ENCODE measurements at places on chromosomes 5 and 9.

GRCh38 chr9:112112941-112113681, 62.0 kb downstream of the SUSD1 start:
- DNase-seq: no peak

GRCh38 chr5:136202469-136203205, 9.7 kb upstream of the SMIM32 start:
- DNase-seq: no peak

DNA sequence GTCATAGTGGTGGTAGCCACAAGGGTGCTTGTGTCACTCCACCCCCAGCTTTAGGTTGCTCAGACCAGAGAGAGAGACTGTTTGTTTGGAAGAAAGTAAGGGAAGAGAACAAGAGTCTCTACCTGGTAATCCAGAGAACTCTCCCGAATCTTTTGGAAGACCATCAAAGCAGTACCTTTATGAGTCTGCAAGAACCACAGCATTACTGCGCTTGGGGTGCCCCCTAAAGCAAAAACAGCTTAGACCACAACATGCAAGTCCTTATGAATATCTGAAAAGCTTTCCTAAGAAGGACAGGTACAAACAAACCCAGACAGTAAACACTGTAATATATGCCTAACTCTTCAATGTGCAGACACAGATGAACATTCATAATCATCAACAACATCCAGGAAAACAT, 1398.6 kb upstream of the C9orf72 start:
- DNase-seq: no peak

DNA sequence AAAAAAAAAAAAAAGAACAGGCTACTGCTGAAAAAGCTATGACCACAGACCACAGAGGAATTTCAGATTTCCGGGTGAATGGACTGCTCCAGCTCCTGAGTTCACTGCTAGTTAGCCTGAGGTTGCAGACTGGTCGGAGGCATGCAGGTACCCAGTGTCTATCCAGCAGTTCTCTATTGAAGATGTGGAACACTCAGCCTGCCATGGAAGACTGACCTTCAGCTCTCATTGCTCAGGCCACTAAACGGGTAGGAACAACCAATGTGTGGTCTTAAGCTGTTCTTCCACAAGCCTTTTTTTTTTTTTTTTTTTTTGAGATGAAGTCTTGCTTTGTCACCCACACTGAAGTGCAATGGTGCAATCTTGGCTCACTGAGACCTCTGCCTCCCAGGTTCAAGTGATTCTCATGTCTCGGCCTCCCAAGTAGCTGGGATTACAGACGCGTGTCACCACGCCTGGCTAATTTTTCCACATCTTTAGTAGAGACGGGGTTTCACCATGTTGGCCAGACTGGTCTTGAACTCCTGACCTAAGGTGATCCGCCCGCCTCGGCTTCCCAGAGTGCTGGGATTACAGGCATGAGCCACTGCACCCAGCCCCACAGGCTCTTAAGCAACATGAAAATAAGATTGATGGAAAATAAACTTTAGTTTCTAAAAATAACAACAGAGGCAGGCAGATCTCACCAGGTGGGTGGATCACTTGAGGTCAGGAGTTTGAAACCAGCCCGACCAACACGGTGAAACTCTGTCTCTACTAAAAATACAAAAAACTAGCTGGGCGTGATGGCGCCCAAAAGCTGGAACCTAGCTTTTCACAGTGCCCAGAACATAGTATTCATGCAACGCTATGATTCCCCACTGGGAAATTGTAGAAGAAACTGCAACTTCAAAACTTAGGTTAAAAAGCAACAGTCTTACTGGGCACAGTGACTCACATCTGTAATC, 20.0 kb upstream of the NPM1 start:
- DNase-seq: no peak

DNA sequence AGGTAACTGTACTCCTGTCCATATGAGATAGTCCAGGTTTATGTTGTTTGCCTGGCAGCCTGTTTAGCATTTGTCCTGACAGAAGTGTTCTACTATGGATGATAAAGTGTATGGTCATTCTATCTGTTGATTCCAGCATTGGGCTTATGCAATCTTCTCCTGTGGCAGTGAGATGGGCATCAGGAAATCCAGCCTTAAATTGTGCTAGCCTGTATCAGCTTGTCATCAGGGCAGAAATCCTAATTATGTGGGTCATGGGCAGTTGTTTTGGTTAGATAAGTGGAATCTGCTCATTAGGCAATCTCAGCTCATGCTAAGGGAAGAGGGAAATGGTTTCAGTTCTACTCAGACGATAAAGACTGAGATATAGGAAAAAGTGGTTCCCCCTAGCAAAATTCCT, 247.4 kb upstream of the CHD1 start:
- no peak for DNase-seq

DNA sequence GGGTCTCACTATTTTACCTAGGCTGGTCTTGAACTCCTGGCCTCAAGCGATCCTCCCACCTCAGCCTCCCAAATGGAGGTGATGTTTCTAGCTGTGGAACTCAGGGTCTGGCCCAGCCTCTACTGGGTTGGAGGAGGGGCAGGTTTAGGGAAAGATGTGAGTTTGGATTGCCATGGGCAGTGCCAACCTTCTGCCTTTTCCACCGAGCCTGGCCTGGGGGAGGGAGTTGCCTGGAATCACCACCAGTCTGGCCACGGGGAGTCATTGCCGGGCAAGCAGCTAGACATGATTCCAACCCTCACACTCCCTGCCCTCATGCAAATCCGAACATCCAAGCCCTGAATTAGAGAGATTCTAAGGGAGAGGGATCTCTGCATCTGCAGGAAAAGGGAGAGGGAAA, 21.0 kb upstream of the VDAC1 start:
- DNase-seq: no peak

DNA sequence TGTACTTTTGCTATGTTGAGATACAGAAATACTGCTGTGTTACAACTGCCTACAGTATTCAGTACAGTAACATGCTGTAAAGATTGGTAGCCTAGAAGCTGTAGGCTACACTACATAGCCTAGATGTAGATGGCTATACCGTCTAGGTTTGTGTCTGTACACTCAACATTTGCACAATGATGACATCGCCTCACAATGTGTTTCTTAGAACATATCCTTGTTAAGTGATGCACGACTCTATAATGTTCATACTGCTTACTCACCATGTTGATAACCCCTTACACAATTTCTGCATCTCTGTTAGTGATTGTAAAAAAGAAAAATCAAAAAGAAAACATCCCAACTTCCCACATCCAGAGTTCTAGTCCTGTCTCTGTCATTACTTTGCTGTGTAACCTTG, 450.0 kb downstream of the CCDC171 start:
- no peak for DNase-seq

- DNase-seq: no peak
These were observed 177.0 kb upstream of the MVB12B start for GRCh38 chr9:126149661-126150060.

GRCh38 chr9:129720181-129720864, 32.5 kb downstream of the PTGES start:
- DNase-seq: no peak

DNA sequence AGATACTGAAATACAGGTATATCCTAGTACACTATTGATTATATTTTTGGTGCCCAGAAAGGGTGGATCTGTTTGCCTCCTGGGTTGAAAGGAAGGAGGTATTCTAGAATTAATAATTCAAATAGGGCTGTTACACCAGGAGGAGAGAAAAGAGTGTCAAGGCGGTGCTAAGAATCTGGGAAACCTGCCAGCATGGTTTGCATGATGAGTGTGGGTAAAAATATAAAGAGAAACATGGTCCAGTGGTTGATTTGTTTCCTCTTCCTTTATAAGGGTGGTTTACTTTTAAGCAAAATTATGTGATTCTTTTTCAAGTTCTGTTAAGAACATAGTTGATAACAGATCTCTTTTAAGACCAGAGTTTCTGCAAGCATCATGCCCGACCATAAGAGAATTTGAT, 69.4 kb upstream of the NFIB start:
- no peak for DNase-seq

DNA sequence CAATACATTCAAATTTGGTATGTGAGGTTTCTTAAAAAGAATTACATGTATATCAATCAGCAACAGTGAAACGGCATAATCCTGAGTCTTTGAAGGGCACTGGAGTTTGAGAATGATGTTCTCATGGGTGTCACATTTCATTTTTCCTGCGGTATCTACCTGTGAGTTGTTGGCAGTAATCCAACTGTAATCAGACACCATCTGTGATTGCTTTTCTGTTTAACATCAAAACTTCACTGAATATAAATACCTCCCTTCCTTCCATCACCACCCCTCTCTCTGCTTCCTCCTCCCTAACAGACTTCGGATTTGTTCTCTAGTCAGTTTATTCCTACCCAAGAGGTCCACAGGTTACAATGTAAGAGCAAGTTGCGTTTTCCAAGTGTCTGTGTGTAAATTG, 275.2 kb upstream of the PCSK5 start:
- no peak for DNase-seq

DNA sequence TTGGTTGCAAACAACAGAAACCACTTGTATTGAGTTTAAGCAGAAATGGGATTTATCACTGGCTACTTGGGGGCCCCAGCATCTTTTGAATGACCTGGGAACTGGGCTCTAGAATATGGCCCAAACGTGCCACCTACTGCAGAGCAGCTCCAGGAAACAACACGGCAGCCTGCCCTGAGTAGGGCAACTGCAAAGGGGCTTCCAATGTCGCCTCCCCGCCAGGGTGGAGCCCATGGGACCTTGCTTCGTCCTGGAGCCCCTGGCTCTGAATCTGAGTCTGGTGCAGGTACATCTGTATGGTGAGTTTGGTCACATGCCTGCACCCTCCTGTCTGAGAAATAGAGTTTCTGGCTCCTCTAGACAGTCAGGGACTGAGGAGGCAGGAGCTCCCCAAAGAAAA, 38.6 kb downstream of the BOD1 start:
- DNase-seq: no peak

GRCh38 chr9:127159325-127159801, 36.9 kb upstream of the ANGPTL2 start:
- no peak for DNase-seq

GRCh38 chr5:62059960-62060359, 246.0 kb upstream of the KIF2A start:
- DNase-seq: no peak

DNA sequence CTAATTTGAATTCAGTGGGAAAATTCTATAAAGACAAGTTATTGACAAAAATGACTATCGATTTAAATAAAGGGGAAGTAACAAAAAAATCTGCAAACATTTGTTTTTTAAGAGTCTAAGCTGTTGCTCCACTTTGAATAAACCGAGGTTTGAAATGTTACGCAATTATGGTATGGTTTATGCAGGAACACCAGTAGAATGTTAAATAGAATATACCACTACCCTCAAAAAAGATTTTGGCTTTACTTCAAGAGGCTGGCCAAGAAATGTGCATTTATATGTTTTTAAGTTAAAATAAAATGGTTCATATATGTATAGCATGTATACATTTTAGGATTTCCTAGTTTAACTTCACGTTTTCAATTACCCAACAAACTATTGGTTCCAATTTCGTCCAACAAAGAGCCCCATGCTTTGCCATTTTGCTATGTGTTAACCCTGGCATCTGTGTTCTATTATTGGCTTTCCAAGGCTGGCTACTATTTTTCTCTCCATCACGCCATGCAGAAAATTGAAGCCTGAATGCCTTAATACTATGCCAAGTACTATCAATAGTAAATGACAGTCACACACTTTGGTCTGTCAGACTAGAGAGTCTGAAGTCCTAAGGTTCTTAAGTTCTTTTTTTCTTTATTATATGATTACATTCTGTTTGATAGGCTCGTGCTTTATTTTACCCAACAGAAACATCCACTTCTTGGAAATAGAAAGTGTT, 171.2 kb downstream of the BRINP1 start:
- no peak for DNase-seq

DNA sequence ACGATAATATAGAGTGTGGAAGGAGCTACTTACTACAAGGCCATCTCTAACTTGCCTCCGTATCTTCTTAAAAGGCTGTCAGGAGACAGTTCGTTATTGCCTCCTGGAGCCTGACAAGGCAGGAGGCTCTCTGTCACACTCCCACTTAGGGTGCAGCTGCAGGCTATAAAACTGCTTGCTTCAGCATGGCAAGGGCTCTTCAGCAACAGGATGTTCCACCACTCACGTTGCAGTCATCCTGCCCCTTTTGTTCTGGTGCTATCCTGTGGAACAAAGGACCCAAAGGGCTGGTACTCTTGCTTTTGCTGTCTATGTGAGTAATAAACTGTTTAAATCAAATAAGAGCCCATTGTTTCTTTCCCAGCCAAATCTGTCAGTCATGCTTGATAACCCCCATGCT, 508.9 kb downstream of the NTRK2 start:
- DNase-seq: no peak

DNA sequence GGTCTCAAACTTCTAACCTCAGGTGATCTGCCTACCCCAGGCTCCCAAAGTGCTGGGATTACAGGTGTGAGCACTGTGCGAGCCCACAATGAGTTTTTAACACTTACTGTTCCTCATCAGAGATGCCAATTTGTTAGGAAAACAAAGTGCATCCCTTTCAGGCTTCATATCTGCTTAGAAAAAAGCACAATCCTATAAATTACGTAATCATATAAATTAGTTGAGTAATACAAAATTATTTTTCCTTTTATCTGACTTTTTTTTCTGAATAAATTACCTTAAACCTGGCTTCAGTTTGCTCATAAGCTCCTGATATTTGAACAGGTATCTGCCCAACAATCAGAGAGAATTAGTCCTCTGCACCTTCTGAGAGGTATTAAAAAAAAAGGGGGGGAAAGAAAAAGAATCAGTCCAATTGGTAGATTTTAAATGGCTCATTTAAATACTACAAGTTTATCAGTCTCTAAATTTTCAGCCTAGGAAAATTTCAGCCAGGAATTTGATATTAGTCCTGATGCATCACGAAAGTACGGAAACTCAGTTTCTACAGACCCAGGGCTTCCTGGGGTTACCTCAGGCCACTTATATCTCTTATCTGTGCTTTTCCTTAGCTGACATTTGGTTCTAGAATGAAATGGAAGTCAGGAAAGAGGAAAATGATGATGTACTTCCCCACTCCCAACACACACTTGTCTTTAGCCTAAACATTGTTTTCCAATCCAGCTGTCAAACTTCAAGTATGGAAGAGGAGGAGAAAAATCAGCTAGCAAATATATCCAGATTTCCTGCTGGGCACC, 26.8 kb downstream of the ITGA1 start:
- DNase-seq: no peak

DNA sequence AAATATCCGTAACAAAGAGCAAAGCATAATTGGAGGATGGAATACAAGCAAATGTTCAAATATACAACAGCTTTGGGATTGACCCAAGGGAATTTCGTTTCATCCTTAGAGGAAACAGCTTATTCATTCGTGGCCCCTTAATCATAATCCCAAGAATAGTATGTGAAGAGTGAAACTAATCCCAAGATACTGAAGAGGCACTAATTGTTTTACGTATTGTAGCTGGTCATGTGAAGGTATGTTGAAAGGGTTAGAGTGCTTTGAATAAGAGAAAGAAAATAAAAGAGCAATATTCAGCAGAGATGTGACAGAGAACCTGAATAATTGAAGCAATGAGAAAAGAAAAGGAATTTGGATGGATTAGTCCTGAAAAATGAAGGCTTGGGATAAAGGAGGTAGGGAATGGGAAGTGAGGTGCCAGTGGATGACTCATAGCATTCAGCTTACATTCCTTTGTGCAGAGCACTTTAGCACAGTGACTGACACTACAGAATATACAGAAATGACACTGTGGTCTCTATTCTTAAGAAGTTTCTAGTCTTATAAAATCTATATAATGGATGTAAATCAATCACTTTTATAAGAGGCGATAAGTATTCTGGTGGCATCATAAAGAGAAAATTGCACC, 221.9 kb downstream of the TLR4 start:
- DNase-seq: no peak

- DNase-seq: no peak
These were observed 4.9 kb upstream of the FOXE1 start for GRCh38 chr9:97848215-97848479.

GRCh38 chr5:55021821-55022220, 2.2 kb upstream of the GZMK start:
- DNase-seq: no peak

All from hypothalamus (tissue), 51 donors.